NCI-H1417 treated with DMSO at 0.1 percent for 48 hours (cell line): ENCODE measurements at places on chromosomes 5 and 9.

DNA sequence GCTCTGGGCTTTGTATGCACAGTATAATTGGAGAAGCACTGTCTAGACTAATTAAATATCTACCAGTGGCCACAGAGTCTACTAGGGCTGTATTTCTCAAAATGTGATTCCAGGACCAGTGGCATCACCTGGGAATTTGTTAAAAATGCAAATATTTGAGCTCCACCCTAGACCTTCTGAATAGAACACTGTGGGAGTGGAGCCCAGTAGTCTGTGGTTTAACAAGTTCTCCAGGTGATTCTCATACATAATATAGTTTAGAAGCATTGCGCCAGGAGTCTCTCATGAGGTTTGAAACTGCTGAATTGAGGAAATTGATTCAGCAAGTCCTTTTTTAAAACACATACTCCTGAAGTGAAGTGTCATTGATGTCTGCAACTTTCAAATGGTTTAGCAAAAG lies 74.7 kb downstream of the FCHO2 start:
- no peak for DNase-seq

GRCh38 chr5:141845371-141845851 lies 32.8 kb downstream of the PCDH1 start:
- no peak for DNase-seq

GRCh38 chr5:176979669-176980068 lies 26.9 kb downstream of the UIMC1 start:
- DNase-seq, result no peak

- no peak for DNase-seq
Measured at GRCh38 chr9:35791297-35791921, at the start of gene NPR2. Gene NPR2, plus strand, starts transcription at chr9:35791591. Its CDS starts 818 bp downstream, at chr9:35792409.

GRCh38 chr9:77714077-77714549 lies 66.0 kb upstream of the GNA14 start:
- DNase-seq, result no peak

DNA sequence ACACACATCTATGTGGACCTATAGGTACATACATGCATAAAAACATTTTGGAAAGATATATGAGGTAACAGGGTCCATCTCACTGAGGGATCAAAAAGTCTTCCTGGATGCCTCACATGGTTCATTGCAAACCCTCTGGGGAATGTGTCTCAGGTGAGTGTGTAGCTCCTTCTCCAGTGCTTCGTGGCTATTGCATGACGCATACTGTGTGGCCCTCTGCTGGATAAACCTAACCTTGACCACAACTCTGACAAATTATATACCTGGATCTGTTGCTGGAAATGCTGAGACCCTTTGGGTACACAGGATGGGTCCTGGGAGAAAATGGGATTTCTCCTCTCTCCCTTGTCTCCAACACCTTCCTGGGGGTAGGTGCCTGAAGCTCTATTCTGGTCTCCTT lies 91.9 kb downstream of the JAKMIP2 start:
- DNase-seq, result no peak

DNA sequence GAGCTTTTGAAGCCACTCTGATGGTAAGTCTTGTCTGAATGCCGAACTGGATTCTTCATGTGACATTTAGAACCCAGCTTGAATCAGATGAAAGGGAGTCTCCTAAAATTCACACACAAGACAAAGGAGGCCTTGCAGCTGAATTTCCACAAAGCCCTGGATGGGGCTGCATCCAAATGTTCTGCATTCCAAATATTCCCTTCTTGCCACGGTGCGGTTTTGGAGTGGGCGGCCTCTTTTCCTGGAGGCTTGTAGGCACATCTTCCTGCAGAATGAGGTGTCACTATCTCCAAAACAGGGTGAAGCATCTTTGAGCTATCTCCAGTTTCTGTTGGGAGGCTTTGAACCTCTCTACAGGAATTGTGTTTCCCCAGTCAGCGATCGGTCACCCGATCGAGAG lies 342.7 kb downstream of the ARHGEF28 start:
- no peak for DNase-seq
